ENCODE measurements at places on chromosomes 4 and X.

DNA sequence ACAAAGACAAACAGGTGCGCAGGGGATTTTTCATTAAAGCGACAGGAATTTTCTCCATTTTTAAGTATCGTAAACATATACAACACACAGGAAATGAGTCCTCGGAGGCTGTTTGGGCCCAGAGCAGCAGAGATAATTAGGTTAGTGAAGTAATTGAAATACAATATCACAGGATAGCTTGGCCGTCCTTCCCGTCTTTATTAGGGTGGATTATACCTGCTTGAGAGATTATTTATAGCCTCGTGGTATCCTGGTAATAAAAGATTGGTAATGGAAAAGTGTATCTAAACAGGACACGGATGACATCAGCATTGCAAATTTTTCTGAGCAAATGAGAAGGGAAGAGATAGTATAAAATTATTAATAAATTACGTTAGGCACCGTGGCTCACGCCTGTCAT lies 68.2 kb downstream of the CRLF2 start:
- no peak for DNase-seq

- DNase-seq, result no peak
Measured at GRCh38 chr4:127799711-127800110, 17.6 kb downstream of the HSPA4L start.

GRCh38 chrX:69133921-69134542 lies 31.2 kb downstream of the PJA1 start:
- no peak for DNase-seq

GRCh38 chr4:169198167-169198566 lies 72.6 kb downstream of the SH3RF1 start:
- no peak for DNase-seq

DNA sequence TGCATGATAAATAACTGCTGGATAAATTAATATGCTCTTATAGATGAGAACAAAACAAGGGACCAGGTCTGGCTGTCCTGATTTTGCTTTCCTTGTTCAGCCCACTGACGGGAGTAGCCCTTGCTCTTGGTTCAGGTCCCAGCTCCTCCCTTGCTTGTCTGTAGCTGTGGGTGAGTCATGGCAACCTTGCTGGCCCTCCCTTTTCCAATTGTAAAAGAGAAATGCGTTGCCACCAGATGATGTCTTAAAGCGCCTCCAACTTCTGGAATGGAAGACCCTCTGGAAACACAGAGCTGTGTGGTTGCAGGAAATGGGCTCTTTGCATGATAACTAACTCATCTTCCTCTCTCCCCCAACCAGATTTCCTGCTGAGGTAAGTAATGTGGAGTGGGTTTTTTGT lies 171.4 kb downstream of the AASDH start:
- no peak for DNase-seq

DNA sequence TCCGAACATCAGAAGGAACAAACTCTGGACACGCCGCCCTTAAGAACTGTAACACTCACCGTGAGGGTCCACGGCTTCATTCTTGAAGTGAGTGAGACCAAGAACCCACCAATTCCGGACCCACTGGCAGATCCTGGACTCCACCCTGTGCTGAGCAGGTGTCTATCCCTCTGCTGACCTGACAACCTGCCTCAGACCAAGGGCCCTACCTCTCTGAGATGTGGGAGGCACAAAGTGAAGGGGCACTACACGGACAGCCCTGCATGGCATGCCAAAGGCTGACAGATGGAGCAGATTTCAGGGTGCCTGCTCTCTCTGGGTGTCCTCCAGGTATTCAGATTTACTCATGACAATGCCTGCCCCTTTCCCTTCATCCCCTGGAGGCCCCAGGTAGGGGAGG lies 14.0 kb upstream of the HSFX1 start:
- no peak for DNase-seq

GRCh38 chrX:15911734-15912550 lies 57.3 kb upstream of the AP1S2 start:
- DNase-seq, result no peak

- DNase-seq, result no peak
Measured at GRCh38 chrX:71627588-71628404, 9.5 kb upstream of the CXCR3 start.

GRCh38 chrX:94256396-94256795 lies 582.4 kb downstream of the FAM133A start:
- no peak for DNase-seq

DNA sequence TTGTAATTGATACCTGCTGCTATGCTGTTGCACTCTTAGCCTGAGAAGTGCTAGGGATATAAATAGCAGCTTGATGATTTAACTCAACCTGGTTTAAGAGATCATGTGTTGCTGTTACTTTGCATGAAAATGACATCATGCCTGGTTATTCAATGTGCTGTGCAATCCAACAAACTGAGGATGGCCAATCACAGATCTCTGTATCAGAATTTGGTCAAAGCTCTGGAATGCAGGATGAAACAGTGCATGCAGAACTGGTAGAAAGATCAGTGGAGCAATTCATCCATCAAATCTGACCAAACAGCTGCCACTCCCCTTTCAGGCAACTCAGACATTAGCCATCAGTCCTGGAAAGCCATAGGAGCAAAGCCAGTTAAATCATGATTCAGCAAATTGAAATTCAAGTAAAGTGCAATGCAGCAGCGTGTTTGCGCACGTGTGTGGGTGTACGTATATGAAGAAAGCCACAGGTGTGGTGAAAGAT lies 160.3 kb upstream of the RASGEF1B start:
- DNase-seq, result no peak

DNA sequence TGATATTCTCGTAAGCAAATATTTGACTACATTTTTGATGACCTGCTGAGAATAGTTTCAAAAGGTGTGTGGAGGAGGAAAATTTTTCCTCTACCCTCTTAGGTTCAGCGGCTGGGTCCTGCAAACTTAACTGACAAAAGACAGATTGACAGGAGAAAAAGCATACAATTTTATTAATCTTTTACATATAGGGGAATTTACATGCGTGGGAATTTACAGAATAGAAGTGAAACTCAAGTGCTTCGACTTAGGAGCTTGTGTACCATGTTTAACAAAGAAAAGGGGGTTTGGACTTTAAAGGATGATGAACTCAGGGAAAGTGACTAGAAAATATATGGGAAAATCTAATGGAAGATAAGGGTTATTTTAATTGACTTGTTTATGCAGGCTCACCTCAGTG lies 2.5 kb downstream of the HERC6 start:
- DNase-seq, result no peak

GRCh38 chr4:38413524-38414341 lies 250.3 kb upstream of the KLF3 start:
- DNase-seq, result no peak

GRCh38 chrX:71671043-71671780 lies 3.9 kb downstream of the LOC101059915 start:
- DNase-seq, result no peak

DNA sequence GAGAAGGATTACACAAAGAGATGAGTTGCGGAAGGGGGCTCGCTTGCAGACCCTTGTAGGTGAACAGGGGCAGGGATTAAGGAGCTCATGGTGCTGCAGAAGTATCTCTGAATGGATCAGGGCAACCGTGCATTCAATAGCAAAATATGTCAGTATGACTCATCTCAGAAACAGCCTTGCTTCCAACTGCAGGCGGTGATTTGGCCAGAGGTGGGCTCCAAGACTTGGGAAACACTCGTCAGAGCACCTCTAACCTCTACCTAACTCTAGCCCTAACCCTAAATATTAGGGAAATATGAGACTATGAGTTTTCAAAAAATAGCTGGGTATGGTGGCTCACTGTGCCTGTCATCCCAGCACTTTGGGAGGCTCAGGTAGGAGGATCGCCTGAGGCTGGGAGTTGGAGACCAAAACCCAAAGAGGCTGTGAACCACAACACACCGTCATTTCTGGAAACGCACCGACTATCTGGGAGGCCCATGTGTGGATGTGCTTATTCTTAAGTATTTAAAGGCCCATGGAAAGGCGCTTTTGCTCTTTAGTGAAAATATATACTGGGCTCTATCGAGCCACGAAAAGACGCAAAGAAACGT lies 102.6 kb downstream of the DHRSX start:
- no peak for DNase-seq

GRCh38 chrX:118519411-118520215 lies 24.0 kb downstream of the DOCK11 start:
- DNase-seq, result no peak

DNA sequence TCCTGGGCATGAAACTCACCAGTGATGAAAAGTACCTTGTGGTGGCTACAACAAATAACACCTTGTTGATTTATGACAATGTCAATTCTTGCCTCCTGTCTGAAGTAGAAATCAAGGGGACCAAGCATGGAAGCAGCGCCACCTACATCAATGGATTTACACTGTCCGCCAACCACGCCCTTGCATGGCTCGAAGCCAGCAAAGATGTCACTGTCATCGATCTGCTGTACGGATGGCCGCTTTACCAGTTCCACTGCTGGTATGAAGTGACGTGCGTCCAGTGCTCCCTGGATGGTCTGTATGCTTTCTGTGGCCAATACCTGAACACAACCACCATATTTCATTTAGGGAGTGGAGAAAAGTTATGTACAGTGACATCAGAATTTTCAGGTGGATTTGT lies 200.5 kb downstream of the NWD2 start:
- no peak for DNase-seq

- no peak for DNase-seq
Measured at GRCh38 chr4:145587088-145587754, 32.0 kb upstream of the MMAA start.

All from activated T-cell treated with anti-CD3 and anti-CD28 coated beads for 4 hours (primary cell).